ENCODE measurements at places on chromosomes 13 and 19.

GRCh38 chr13:88472316-88472715 is 801.1 kb downstream of the SLITRK5 start:
- DNase-seq: no peak

GRCh38 chr19:51259348-51260245 is 8.7 kb downstream of the SIGLECL1 start:
- DNase-seq: no peak

- no peak for DNase-seq
These were observed 123.4 kb upstream of the ARGLU1 start for GRCh38 chr13:106691341-106691740.

- no peak for DNase-seq
These were observed 294.2 kb downstream of the ZNF536 start for GRCh38 chr19:30666301-30666803.

DNA sequence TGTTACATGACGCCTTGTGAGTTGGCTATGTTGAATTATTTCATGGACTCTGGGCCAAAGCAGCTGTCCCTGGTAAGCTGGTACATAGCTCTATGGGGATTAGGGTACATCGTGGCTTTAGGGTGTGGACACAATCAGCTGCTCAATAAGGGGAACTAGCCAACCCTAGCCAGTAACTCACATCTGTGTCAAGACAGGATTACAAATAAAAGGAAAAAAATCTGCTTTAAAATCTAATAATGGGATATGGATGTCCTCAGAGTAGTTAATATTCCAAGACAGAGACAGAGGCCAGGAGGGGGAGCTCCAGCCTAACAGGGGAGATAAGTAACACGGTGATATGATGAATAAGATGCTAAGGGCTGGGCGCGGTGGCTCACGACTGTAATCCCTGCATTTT is 21.1 kb upstream of the ZNF766 start:
- no peak for DNase-seq
